Thoracic aorta endothelial cell (primary cell): ENCODE measurements at places on chromosomes 3 and 15. TPM values are rescaled to one million over a fixed set of nuclear protein-coding genes. Genes with fewer than 3 reads are reported as not detected.

TRH gene
- not detected in 2 replicates for total RNA-seq

MEGF11 gene
- total RNA-seq: under 0.01 TPM in 1 of 2 replicates, not detected in the other

C3orf70 gene
- 2.9 and 5.2 TPM in 2 replicates for total RNA-seq

TTBK2 gene
- total RNA-seq: 14.1 and 14.9 TPM in 2 replicates

SLC22A14 gene
- total RNA-seq: 0.13 TPM in 1 of 2 replicates, not detected in the other

PFKFB4 gene
- total RNA-seq: 2.8 and 4.5 TPM in 2 replicates

ACOX2 gene
- 2.9 and 4.5 TPM in 2 replicates for total RNA-seq

DPPA4 gene
- total RNA-seq: not detected in 2 replicates

PLCB2 gene
- total RNA-seq: 0.40 and 21.8 TPM in 2 replicates

C3orf20 gene
- total RNA-seq: under 0.01 and 0.07 TPM in 2 replicates

BFSP2 gene
- total RNA-seq: not detected in 2 replicates
